ENCODE measurements at places on chromosomes 13 and 19.

- DNase-seq = no peak
These were observed 24.4 kb upstream of the TNFSF11 start for GRCh38 chr13:42549552-42549936.

DNA sequence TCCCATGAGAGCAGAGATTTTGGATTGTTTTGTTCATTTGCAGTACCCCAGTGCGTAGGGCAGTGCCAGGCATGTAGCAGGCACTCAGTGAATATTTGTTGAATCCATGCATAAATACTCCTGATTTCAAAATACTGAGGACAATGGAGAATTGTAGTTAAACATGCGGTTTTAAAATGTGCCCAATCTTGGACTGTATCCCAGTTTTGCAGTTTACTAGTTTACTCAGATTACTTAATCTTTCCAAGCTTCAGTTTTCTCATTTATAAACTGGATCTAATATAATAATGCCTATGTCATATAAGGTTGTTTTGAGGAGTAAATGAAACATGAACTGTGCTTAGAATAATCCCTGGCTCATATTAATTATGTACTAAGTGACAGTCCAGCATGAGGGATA, 39.0 kb downstream of the RCBTB2 start:
- no peak for DNase-seq

- DNase-seq = no peak
These were observed 900.3 kb upstream of the MIR17HG start for GRCh38 chr13:90447034-90447733.

DNA sequence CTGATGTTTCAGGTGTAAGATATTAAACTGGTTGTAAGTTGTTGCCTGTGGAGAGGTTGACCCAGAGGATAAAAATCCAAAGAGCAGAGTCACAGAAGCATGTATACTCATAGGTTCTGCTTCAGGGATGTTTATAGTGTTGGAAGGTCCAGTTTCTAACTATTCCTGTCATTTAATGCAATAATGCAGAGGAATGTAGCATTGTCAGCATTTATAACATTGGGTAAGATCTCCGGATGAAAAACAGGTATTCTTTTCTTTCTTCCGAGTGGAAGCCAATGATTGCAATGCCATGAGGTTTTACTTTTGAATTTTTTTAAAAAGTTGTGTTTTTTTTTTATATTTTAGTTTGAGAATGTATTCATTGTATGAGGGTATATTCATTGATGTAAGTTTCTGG, 771.0 kb downstream of the PCDH9 start:
- DNase-seq = no peak

DNA sequence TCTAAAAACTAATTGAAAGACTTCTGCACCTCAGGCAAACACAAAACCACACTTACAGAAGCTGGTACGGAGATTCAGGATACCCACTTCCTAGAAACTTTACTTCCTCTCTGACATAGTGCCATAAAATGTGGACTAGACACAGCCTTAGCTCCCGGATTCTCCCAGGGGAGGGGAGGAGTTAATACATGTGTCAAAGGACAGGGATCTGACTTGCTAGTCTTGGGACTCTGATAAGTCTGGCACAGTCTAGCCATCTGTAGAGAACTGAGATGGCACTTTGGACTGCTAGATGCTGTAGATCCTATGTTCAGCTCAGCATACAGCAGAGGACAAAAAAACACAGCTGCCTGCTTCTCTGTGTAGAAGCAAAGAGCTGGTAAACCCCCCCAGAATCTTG, 769.8 kb upstream of the MIR17HG start:
- DNase-seq = peak; percentile 6

DNA sequence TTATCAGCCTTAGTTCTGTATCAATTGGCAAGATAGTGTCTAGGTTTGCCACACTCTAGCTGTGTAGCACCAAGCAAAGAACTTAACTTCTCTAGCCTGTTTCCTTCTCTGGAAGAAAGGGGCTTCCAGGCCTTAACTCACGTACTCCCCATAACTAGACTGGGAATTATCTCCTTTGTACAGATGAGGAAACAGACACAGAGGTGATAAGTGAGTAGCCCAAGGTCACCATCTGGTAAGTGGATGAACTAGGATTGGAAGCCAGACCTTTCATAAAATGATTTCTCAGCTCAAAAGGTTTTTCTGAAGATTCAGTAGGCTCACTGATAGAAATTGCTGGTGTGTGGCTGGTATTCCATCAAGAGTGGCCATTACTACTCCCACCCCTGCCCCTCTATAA, 3.1 kb downstream of the ZNF428 start:
- DNase-seq = no peak

- peak; percentile 96 for DNase-seq
These were observed at the start of gene NOSIP for GRCh38 chr19:49580264-49581006. Gene NOSIP (minus strand): TSS chr19:49580556. CDS start chr19:49560691, 19,865 bp downstream.

DNA sequence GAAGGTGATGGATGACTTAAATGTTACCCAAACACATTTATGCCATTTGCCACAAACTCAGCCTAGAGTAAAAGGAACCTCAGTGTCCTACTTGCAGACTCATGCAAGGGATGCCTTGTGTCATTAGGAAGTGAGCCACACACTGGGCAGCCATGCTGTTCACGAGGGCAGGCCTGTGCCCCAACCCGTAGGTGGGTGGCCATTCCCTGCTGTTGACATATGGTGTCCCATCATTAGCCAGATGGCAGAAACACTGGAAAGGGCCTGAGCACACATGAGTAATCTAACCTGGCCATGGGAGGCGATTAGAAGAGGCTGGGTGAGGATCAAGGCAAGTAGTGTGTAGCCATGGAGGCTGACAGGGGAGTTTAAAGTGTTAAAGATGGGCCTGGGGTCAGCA, 9.7 kb upstream of the LRCH1 start:
- DNase-seq = no peak

- DNase-seq = no peak
These were observed 1.3 kb downstream of the GNG8 start for GRCh38 chr19:46634656-46635218.

DNA sequence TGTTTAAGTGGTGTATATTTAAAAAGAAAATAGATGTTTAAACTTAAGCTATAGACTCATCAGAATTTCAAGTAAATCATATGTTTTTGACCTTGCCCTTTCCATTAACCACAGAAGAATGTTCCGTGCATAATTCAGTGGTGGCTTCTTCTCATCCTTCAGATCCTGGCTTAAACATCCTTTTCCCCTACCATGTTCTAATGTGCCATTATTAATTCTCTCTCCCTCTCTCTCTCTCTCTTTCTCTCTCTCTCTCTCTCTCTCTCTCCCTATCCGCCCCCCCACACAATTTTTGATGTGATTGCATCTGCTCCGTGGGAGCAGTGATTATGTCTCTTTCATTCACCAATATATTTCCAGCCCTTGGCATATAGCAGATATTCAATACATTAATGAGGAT, 116.4 kb downstream of the DCLK1 start:
- no peak for DNase-seq

DNA sequence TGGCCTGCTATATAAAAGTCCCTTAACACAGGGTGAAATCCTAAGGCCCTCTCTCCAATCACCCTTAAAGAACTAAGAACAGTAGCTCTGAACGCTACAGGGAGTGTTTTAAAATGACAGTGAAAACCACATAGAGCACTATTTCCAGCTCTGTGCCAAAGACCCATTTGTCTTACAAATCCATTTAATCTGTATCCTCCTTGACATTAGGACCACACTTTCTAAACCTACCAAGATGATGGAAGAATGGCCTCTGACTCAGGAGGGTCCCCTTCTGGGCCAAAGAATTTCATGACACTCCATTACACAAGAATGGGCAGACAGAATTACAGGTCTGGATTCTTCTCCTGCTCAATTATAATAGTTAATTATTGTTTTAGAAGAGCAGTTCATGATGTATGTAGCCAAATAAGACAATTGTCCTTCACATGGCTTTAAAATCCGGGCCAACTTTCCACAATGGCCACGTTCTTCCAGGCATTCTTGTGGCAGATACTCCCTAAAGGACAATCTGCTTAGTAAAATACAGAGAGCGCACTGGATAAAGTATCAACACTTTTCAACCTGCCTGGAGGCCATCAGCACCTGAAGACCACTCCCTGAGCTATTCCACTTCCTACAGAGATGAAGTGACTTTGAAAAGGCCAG, 61.0 kb downstream of the STK24 start:
- DNase-seq = no peak

DNA sequence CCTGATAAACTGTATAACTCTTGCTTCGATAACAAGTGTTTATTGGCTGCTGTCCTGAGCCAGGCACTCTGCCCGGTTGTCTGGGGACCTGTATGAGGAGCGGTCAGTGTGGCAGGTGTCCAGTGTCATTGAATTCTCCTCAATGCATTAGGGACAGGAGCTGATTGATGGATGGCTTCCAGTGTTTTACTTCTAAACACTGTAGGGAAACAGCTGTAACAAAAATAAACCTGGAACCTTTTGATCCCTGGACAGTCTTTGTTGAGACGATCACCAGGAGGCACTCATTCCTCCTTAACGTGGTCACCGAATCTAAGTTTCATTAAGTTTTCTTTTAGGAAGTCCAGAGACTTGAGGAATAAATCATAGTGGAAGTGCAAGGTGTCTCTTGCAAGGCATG, 17.9 kb downstream of the UBAC2 start:
- DNase-seq = no peak

- DNase-seq = no peak
These were observed 4.9 kb downstream of the NAPA start for GRCh38 chr19:47509973-47510372.

DNA sequence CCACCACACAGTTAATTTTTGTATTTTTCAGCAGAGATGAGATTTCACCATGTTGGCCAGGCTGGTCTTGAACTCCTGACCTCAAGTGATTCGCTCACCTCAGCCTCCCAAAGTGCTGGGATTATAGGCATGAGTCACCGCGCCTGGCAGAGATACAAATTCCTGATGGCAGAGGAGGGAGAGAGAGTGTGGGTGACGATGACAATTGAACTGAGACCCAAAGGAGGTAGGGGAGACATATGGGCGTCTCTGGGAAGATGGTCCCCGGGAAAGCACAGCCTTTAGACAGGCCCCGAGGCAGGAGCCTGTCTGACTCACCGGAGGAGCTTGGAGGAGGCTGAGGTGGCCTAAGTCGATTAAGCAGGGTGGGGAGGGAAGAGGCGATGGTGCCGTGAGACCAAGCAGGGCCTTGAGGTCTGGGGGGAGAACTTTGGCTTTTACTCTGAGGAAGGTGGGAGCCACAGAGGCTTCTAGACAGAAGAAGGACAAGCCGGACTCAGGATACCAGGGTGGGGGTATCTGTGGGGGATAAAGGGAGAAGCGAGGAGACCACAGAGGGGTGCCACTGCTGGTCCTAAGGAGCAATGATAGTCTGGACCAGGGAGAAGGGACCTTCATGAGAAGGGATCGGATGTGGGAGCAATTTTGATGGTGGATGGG, 38.2 kb downstream of the ARRDC2 start:
- DNase-seq = peak; percentile 97

DNA sequence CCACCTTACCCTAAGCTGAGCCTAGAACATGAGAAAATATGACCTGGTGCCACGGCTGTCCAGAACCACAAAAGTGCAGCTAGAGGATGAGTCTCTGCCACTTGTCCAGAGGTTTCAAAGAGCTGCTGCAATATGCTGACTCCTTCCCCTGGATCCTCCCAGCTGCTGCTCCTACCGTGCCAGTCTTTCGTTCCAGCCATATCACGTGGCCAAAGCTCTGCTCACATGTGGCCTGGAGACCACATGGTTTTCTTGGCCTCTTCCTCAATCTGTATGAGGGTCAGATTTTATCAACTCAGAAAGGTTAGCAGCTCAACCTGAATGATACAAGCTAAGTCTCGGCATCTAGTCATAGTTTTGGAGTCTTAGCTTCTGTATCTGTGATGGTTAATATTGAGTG, 3.2 kb upstream of the SACS start:
- no peak for DNase-seq

GRCh38 chr19:741506-742131, 9.3 kb upstream of the MISP start:
- DNase-seq = peak; percentile 25

DNA sequence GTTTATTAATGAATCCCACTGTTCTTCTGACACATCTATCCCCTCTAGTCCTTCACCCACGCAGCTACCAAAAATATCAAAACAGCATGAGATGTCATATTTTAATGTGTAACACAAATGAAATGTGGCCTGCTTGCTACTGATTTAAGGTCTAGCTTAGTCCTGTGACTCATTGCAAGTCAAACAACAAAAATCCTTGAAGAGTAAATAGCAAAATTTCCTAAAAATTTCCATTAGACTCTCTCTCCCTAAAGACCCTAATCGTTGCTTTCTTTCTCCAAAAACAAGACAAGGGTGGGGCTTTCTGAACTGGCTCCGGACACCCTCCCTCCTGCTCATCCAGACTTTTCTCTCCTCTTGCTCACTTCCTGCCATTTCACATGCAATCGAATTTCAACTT, 99.9 kb upstream of the IPO5 start:
- peak; percentile 39 for DNase-seq

GRCh38 chr13:29535663-29536655, 59.5 kb downstream of the SLC7A1 start:
- no peak for DNase-seq

DNA sequence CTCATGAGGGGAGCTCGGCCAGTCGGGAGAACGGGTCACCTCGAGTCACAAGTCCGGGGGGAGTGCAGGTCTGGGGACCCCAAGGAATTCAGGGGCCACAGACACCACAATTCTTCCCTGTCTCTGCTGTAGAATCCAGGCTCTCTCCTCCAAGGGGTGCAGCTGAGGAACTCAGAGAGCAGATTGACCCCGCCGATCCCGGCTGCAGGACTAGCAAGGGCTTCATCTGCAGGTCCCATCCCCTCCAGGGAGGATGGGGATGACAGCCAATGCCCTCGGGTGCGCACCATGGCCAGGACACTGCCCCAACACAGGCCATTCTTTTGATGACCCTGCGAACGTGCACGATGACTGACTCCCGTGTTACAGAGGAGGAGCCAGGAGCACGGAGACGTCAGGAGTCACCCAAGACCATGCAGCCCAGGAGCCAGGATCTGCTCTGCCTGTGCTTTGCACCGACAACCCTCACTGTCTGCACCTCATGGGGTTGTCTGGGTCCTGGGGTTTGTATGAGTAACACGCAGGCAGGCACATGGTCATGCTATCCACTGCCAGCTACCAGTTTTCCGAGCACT, 48.5 kb upstream of the TUBGCP3 start:
- DNase-seq = no peak

DNA sequence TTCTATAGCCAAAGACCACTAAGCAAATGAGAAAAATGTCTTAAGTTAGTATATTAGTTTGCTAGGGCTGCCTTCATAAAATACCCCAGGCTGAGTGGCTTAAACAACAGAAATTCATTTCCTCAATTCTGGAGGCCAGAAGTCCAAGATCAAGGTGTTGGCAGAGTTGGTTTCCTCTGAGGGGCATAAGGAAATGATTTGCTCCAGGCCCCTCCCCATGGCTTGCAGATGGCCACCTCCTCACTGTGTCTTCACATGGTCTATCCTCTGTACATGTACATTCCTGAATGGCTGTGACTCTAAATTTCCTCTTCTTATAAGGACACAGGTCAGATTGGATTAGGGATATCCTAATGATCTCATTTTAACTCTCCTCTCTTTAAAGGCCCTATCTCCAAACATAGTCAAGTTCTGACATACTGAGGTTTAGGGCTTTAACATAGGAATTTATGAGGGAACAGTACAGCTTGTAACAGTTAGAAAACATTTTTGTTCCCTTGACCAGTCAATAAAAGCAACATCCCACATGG, 307.4 kb downstream of the DIAPH3 start:
- peak; percentile 44 for DNase-seq
